Thoracic aorta (tissue), 2 donors: ENCODE measurements at places on chromosomes 1 and 21. TPM values are rescaled to one million over a fixed set of nuclear protein-coding genes. Genes with fewer than 3 reads are reported as not detected.

TIE1 gene
- 23.7 TPM for total RNA-seq

PYGO2 gene
- total RNA-seq: 21.4 TPM

- DNase-seq: no peak
Observed at GRCh38 chr21:41834252-41834925, 44.8 kb downstream of the PRDM15 start.

GRCh38 chr1:231311720-231312431 is 25.8 kb downstream of the EXOC8 start:
- DNase-seq: no peak

DNA sequence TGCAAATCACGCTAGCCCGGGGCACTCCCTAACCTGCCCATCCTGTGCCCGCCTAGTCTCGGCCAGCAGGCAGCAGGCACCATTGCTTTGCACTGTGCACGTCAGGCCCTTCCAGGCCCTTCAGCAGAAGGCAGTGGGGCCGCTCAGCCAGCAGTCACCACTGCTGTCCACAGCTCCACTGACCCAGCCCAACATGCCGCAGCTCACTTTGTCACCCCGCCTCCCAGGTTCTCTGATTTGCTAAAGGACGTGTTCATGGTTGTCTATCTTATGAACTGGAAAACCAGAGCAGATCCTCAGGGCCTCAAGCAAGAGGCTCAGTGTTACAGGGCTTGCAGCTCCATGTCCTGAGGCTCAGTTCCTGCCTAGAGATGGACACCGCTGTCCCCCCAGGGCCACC is 14.2 kb upstream of the SPOCD1 start:
- DNase-seq: no peak

DNA sequence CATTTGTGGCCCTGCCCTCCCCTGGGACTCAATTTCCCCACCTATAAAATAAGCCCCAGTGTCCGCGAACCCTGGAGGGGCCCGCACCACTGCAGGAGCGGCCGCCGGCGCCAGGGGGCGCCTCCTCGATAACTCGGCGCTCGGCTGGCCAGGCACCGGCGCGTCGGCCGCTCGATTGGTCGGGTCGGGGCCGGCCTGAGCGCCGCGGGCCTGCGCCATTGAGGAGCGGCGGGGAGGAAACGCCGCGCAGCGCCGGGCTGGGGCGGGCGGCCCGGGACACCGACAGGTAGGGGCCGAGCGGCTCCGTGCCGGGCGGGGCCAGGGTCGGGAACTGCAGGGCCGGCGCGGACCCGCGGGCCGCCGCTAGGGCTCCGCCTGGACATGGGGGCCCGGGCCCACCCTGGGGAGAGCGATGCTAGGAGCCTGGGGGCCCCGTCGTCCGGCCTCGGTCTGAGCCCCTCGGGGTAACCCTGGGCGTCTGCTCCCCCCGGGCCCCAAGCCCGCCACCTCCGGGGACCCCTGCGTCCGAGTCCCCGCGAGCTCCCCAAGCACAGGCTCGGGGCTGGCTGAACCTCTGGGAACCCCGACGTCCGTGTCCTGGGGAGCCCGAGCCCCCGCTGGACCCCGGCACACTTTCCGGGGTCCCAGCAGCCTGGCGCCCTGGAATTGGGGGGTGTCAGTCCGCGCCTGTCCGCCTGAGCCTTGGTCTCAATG is at the start of gene VPS13D:
VPS13D (plus strand) TSS at position 196 of the 714 bp plus-strand sequence. CDS start 4,237 bp downstream, outside the sequence.
- peak; percentile 37 for DNase-seq

DNA sequence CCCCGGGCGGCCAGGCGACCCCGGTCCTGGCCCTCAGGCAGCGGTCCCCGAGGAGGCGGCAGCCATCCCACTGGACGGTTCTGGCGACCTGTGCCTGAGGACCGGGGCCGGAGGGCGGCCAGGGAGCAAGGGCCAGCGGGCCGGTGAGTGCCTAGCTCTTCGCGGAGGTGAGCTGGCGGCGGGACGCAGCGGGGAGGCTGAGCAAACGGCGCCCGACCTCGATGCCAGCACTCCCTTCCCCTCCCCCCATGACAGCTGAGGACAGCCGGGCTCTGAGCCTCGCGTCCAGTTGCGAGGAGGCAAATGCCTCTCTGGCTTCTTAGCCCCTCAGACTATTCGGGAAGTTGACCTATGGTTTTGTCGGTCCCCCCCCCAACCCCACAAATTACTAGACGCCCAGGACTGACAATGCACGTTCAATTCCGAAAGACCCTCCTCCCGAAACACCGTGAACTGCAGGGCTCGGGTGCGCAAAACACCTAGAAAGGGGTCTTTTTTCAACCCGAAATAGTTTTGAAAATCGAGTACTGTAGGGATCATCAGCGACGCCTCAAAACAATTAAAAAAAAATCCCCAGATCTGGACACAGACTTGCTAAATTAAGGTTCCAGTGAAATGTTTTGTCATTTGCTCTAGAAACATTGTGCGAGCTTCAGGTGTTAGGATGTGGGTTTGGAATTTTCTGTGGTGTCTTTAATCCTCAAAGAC is 8.3 kb downstream of the CDKN2C start:
- DNase-seq: no peak

- DNase-seq: no peak
Observed at GRCh38 chr1:235888119-235888643, 21.5 kb upstream of the LYST start.

DNA sequence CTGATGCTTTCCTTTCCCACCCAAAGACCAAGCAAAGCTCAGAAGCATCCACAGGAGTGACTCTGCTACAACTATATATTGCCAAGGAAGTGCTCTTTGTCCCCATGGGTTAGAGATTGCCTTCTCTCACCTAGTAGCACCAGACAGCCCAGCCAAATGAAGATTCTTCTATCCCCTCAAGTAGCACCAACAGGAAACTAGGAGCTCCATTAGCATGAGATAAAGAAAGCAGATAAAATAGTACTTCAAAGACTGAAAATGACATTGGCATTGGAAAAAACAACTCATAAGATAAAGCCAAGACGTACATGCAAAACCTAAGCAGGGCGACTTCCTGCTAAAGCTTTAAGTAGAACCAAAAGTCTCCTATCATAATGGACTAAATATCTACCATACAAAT is 871.5 kb downstream of the AMY1C start:
- no peak for DNase-seq

DNA sequence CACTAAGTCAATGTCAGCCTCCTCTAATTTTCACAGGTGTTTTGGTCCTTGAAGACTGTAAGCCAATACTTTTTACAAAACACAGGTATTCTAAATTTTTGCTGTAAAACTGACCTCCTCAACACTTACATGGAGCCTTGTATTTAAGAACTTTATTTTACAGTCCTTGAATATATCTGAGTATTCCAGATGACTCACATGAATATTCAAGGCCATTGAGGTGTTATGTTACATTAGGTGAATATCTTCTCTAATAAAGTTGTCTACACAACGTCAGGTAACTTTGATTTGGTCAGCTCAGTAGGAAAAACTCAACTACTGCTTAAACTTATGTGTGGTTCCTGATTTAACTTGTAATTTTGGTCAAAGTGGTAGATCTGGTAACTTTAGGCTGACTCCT is 254.2 kb downstream of the OLFM3 start:
- DNase-seq: no peak
